ENCODE measurements at places on chromosomes 2 and 18.

DNA sequence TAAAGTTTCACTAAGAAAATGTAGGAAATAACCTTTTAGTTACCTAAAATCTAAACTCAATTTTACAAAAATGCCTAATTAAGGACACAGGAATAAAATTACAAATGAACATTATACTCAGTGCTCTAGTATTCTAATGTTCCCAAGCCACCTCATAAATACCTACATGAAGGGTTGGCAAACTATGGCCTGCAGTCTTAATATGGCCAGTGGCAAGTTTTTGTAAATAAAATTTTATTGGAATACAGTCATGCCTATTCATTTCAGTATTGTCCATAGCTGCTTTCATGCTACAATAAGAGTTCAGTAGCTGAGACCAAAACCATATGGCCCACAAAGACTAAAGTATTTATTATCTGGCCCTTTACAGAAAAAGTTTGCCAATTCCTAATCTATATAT, 53.8 kb downstream of the SS18 start:
- DNase-seq, result no peak

- DNase-seq, result no peak
These were observed 3.3 kb upstream of the MSTN start for GRCh38 chr2:190065839-190066238.

GRCh38 chr2:19361325-19361990, 3.0 kb upstream of the OSR1 start:
- no peak for DNase-seq

GRCh38 chr2:208268156-208268952, 2.3 kb downstream of the PIKFYVE start:
- DNase-seq, result no peak

DNA sequence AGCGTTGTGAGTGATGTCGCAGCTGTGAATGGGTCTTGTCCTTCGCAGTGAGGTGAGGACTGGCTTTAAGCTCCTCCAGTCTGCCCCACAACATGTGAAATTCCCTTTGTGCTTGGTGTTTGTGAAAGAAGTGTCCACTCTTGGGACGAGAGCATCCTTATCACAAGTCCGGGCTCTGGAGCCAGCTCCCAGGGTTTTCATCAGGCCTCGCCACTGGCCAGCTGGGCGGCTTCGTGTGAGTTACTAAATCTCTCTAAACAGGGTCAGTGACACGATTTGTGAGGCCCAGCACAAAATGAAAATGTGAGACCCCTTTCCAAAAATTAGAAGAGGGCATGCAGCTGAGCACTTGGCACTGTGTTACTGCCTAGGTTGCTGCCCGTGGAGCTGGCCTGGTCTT, 115.9 kb downstream of the VAPA start:
- DNase-seq, result no peak

- no peak for DNase-seq
These were observed 15.9 kb downstream of the GATA6 start for GRCh38 chr18:22185273-22185672.

- no peak for DNase-seq
These were observed 75.4 kb downstream of the CSRNP3 start for GRCh38 chr2:165544897-165545296.

DNA sequence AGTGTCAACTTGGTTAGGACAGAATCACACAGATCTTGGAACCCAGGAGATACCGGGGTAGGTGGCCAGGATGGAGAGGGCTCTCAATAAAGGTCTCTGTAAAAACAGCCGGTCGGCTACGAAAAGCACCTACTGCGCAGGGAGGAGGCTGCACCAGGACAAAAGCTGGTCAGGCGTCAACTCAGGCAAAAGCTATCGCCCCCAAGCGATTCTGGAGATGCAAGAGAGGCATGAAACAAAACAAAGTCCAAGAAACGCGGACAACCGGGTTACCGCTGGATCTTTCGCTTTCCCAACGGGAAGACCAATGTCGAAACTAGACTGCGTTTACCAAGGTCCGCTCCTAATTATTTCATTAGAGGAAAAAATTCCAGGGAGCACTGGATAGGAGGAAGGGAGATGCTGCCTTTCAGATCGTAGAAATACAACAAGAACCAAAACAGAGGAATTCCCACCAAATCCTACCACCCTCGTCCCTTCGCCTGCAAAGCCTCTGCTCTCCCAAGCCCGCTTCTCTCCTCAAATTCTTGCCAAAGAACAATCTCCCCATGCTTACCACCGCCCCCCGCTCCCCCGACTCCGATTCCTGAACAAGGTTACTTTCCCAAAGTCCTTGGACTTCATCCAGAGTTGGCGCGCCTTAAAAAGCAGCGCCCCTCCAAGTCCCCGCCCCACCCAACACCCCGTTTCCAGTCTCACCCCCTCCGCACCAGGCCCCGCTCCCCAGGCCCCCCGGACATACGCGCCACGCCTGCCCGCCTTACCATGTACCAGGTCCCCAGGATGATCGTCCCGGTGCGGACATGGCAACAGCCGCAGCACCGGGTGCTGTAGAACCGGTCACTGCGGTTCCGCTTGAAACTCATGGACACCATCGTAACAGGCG, 539 bp downstream of the LAPTM4A start:
- peak; percentile 35 for DNase-seq

DNA sequence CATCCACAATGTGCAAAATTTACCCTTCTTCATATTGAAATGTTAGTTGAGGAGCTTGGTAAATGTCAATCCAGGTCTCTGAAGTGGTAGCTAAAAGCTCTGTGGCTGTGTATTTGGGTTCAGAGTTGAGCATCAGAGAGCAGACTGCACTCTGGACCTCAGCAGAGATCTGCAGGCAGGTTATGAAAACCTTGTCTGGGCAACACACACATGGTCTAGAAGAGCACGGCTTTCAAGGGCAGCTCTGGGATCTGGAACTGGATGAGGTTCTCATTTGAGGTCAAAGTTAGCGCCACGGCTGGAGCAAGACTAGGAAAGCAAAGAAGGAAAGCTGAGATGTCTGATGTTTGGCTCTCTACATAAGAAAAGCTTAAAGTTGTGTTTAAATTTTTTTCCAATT, 243.0 kb downstream of the SH3BP4 start:
- DNase-seq, result no peak

DNA sequence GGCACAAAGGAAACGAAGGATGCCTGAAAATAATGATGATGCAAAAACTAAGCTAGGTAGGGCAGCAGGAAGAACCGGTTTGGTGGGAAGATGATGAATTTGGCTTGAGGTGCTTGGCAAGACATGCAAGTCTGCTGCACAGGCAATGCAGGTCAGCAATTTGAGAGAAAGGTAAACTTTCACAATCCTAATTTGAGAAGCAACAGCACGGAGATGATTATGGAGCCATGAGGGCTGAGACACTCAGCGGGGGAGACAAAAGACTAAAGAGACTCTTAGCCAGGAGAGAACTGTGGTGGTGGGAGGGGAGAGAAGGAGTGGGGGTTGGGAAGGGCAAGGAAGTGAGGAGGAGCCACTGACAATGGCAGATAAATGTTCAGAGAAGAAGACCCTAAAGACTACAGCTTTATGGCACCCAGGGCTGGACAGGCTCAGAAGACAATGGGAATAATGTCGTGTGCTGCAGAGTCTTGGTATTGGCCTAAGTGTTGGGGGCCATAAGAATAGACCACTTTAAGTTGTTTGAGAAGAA, 19.4 kb upstream of the RNF149 start:
- no peak for DNase-seq

- DNase-seq, result no peak
These were observed 58.2 kb downstream of the GLI2 start for GRCh38 chr2:120793682-120794403.

DNA sequence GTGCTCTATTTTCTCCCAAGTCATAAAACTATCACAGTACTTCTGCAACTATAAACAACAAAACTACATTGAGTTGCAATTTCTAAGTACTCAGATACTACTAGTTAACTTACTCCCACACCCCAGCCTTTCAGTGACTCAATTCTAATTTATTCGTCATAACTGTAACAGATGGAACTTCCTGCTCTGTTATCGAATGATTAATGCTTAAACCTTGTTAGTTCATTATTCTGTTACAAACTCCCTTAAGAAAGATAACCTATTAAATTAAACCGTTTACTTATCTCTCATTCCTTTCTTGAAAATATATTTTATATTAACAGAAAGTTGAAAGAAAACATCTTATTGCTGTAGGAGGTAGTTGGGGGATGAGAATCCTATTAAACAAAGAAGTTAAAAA, 17.0 kb downstream of the TNFAIP6 start:
- DNase-seq, result no peak

DNA sequence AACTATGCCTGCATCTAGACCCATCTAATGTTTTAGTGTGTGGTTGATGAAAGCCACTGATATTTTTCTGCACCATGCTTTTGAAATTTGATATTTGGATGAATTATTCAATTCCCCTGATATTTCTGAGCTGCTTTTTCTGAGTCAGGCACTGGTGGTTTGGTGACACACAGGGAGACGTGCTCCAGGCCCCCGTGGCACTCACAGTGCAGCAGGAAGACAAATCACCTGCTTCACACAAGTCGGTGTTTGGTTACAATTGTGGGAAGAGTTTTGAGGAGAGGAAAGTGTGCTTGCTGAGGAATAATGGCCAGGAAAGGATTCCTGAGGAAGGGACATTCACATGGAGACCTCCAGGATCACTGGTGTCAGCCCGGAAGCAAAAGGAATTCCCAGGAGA, 179.7 kb downstream of the ACKR3 start:
- no peak for DNase-seq

GRCh38 chr2:130720036-130720435, 8.8 kb upstream of the GPR148 start:
- DNase-seq, result no peak

GRCh38 chr2:191521608-191522208, 156.2 kb upstream of the NABP1 start:
- DNase-seq, result peak; percentile 48

DNA sequence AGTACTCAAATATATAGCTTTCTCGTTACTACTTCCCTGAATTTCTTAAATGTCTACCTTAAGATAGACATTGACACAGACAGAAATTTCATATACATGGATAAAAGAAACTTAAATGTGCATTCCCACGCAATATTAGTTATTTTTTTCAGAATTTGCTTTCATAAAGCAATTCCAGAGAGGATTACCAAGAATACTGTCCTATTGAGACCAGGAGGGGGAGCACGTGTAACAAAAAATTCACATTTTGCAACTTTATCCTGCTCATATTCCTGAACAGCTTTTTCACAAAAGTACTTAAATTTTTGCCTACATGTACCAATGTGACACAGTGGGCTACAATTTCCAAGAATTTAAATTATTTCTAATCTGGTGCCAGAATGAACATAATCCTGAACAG, 30.7 kb upstream of the ERCC3 start:
- peak; percentile 14 for DNase-seq

GRCh38 chr2:205463466-205464025, 218.8 kb upstream of the NRP2 start:
- no peak for DNase-seq

GRCh38 chr2:179311101-179311500, 46.5 kb upstream of the SESTD1 start:
- no peak for DNase-seq

GRCh38 chr2:200159357-200159707, 147.2 kb upstream of the SPATS2L start:
- no peak for DNase-seq

GRCh38 chr2:121376535-121377250, 91.7 kb upstream of the TFCP2L1 start:
- no peak for DNase-seq

DNA sequence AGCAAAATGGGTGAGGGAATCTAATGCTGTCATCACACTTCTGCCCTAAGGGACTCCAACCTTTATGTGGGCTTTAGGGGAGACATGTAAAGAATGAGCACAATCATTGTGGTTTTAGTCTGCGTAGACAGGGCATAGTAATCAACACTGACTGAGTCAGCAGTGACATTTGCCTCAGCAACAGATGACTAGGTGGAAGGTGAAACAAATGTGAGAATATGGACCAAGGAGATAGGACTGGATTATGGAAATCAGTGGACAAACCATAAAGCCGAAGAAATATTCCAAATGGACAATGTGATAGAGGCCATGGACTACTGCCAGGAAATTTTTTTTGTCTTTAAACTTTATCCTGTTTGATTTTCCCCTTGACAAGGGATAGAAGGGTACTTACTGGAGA, 83.9 kb downstream of the PDK1 start:
- DNase-seq, result no peak

- DNase-seq, result no peak
These were observed 23.8 kb upstream of the TXNDC2 start for GRCh38 chr18:9861933-9862332.

GRCh38 chr2:121356058-121356640, 71.1 kb upstream of the TFCP2L1 start:
- DNase-seq, result peak; percentile 42

Measured in NCI-H526 treated with DMSO at 0.1 percent for 48 hours (cell line).